ENCODE measurements at places on chromosomes 3 and 15.

GRCh38 chr15:90844696-90845095, 23.7 kb upstream of the FURIN start:
- DNase-seq: no peak

DNA sequence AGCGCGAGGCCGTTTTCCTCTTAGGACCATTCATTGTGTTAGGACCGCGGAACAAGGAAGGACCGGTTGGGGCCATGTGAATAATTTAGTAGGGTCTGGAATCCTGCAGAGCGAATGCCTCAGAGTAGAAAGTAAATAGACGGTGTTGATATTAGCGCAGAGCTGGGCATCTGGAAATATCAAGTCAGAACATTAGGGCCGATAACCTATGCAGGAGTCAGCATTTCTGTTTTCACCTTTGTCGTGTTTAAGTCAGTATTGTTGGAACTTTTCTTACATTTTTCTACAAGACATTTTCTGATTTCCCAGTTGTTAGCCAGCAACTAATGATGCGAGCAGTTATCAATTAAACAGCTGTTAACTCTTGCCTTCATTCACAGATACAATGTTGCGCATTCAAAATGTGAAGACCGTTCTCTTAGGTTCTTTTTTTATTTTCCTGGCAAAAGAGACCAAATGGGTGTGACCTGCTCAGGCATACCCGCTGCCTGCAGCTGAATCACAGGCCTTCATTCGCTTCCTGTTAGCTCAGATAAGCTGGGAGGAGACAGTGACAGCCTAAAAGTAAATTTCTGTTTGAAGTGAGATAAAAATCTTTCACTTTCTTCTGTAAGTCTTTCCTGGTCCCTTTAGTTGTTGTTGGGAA, 966 bp upstream of the PKM start:
- peak; percentile 47 for DNase-seq

DNA sequence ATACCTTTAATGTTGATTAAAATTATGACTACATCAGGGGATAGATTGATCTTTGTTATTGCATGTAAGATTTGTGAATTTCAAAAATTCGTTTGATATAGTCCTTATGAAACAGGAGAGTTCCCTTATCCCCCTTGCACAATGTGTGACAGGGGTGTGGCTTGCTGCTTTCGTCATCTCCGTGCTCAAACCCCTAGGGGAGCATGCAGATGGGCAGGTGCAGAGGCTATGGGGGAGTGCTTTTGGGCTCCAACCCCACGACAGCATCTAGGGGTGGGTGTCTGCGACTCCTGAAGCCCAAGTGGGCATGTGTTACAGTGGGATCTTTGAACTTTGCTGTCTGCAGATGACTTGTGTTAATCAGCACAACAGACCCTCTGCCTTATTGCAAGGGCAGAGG, 360.1 kb upstream of the GOLIM4 start:
- DNase-seq: no peak

GRCh38 chr15:63094495-63094931, 27.1 kb upstream of the LACTB start:
- DNase-seq: no peak

DNA sequence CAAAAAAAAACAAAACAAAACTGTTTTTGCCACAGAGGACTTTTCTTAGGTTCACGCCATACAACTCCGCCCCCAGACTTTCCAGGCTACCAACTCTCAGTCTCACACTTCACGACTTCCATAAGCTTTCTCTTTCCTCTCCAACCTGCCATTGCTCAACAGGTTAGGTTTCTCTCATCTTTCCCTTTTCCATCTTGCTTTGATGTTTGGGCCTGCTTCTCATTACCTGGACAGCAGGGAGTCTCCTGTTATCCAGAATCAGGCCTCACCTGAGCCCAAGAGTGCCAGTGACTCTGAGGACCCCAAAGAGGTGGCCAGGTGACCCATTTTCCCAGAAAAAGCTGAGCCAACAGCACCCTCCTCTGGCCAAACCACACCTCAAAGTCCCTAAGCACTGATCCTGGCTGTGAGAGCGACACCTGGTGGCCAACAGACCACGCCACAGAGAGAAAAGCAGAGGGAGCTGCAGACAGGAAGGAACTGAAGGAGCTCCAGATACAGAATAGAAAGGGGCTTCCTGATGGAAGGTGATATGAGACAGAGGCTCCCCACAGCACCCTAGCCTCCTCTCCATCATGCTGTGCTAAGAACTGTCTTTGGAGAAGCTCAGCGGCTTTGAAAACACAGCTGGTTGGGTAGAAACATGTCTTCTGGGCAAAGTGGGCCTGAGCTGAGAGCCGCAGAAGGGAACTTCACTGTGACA, 4.0 kb downstream of the CCDC51 start:
- DNase-seq: peak; percentile 81

DNA sequence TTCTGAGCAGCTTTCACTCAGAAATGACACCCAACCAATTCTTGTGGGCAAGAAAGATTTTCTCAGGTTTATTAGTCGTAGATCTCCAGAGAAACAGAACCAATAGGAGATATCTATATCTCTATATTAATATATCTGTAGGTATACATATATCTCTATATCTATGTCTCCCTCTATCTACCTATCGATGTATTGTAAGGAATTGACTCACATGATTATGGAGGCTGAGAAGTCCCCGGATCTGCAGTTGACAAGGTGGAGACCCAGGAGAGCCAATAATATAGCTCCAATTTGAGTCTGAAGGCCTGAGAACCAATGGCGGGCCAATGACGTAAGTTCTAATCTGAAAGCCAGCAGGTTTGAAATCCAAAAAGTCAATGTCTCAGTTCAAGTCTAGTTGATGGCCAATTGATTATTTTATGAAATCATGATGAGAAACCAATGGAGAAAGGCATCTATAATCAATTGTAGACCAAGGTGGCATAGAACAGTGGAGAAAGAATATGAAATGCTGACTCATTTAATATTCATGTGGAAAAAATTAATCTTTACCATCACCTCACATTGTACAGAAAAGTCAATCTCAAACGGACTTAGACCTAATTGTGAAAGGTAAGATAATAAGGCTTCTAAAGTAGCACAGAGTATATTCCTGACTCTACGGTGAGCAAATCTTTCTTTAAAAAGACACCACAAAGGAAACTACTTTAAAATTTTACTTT, 65.6 kb upstream of the CHRNA7 start:
- no peak for DNase-seq

DNA sequence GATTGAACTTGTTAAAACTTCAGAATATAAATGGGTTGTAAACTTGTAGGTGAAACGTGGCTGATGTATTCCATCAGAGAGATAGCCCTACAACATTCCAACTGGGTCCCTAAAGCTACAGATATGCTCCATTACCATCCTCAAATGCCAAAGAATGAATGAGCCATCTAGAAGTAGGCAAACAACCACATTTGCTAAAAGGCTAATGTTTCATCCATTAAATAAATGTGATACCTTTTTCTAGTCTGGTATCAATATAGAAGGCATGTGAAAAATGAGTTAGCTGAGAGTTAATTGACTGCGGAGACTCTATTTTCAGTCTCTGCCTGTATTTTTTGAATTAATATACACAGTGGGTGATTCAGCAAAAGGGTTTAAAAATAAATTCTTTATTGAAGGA, 203.8 kb downstream of the RBMS3 start:
- DNase-seq: no peak

GRCh38 chr3:185815391-185816282, 9.2 kb downstream of the IGF2BP2 start:
- no peak for DNase-seq

- DNase-seq: peak; percentile 50
Measured at GRCh38 chr15:89129123-89129815, 41.0 kb downstream of the ABHD2 start.

DNA sequence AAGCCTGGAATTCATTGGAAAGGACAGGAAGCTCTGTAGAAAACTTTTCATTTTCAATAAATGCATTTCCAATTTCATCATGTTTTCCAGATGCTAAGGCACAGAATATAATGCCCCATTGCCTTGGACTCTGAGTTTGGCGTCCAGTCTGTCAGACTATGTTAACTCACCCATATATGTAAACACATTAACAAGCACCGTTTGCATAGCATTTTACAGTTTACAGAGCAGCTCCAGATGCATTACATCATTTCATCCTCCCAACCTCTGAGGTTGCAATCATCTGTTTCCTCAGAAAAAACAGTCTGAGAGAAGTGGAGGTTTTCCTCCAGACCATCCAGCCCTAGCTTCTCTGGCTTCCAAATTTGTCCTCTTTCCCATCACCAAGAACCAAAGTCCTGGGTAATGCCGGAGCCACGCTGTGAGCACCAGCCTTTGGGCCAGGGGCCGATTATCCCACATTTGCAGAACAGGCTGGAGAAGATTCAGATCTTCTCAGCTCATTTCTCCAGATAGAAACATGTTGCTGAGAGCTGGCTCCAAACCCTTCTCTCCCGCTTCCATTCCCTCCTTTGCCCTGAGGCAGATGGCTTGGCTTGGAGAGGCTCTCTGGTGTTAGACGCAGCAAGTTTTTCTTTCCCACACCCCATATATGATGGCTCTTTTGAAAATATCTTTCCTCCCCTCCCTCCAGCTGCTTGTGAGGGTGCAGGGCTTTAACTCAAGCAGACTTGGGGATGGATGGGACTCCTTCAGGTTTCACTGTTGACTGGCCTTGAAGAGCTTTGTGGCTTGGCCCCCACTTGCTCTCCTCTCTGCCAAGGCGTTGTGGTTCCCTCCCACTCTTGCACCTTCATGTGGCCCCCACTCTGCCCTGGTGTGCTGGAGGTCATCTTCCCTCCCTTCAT, 26.0 kb downstream of the CYP19A1 start:
- DNase-seq: no peak

- no peak for DNase-seq
Measured at GRCh38 chr15:63870487-63871209, 36.9 kb upstream of the HERC1 start.

GRCh38 chr15:83587091-83587490, 66.8 kb upstream of the ADAMTSL3 start:
- no peak for DNase-seq

GRCh38 chr3:27094721-27095120, 274.5 kb downstream of the NEK10 start:
- DNase-seq: no peak

DNA sequence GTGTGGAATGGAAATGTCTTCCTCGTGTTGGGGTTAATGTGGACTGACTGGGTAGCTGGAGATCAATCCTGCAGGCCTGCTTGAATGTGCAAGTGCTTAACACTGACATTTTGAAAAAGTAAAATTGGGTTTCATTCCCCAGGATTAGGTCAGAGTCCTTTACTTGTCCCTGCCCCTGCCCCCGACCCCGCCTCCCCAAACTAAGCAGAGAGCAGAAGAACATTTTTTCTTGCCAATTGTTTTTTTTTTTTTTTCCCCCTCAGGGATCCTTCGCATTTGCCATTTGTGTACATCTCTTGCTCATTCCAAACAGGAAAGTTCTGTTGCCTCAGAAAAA, 147.0 kb upstream of the NR2F2 start:
- no peak for DNase-seq

DNA sequence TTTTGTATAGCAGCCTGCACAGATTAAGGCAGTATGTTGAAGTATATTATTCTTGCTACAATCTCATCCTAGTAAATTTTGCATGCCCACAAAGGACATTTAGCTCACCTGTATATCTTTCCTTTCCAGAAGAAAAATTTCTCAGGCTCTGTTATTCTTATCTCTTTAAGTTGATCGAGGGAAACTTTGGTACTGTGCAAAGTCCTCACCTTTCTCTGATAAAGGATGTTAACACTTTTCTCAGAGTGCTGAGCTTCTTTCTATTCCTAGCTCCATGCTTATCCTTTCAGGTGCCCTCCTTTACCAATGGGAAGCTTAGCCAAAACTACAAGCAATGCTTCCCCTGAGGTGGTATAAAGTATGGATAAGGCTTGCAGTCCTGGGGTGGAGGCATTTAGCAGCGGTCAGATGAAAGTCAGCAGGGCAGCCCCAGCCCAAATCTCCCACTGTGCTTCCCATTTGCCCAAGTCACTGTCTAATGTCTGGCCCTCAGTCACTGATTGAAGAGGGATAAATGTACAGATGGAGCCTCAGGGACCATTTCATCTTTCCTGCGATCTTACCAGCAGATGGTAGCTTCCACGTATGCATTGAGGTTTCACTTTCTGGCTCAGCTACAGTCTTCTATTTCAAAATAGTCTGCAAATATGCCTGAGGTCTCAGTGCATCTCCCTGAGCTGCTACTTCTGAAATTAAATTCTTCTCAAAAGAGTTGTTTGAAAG, 127.8 kb upstream of the P2RY1 start:
- no peak for DNase-seq

- DNase-seq: no peak
Measured at GRCh38 chr3:190362258-190362657, 25.7 kb upstream of the CLDN16 start.

DNA sequence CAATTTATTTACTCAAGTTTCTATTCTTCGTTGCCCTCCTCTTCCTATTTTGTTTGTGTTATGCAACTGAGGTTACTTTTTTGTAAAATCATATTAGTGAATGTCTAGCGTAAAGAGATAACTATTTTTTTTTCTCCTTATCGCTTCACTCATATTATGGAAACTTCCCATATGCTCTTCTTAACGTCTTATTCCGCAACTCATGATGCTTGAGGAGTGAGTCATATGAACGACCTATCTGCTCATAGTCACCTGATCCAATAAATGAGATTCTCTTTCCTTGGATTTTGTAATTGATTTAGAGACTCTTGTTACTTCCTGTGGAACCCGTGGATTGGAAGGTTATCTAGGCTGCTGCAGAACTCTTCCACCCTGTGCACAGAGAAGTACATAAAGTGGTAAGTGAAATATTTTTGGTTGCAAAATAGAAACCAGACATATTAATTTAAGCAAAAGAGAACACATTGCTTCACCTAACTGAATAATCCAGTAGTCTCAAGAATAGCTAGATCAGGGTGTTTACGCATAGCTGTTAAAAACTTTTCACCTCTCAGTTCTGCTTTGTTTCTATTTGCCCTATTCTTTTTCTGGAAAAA, 719.3 kb upstream of the SGO1 start:
- DNase-seq: no peak

DNA sequence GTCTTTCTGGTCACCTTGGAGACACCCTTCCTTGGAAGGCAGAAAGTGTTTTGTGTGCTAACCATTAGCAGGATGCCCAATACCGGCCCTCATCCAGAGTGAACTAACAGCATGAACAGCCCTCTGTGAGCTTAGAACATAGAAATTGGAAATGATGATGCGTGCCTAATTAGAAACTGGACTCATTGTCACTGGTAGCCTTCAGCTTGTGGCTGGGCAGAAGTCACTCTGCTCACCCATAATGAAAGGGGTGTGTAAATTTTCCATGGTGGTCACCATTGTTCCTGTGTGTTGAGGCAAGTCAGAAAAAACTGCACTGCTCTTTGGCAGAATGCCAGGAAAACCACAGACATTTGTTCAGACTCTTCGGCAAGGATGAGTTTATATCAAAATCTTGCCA, 74.7 kb upstream of the CNTN4 start:
- no peak for DNase-seq

DNA sequence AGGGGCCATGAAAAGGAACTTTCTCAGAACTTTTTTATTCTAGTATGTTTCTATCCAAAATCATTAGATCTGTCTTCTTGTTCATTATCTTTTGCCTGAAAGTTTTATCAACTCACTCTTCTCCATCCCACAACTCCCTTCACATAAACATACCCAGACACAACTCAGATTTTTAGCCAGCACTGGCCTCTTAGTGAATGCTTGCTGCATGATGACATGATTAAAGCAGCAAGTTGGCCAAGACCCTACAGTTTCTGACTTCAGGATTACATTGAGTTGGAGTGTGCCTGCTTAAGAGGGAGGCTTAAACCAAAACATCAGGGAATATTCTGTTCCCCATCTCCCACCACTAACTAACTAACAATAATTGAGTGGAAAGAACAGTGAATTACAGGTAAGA, 38.1 kb downstream of the PLSCR2 start:
- DNase-seq: no peak
